Stimulated activated CD8-positive, alpha-beta memory T cell treated with anti-CD3 and anti-CD28 coated beads, Interleukin-15, amount 100 ng/mL, for 4 hours (primary cell): ENCODE measurements at places on chromosomes 1 and 21.

GRCh38 chr1:233523047-233523446, 90.9 kb upstream of the KCNK1 start:
- DNase-seq = no peak

- DNase-seq = no peak
These were observed 26.0 kb downstream of the ATF6 start for GRCh38 chr1:161791904-161792655.

DNA sequence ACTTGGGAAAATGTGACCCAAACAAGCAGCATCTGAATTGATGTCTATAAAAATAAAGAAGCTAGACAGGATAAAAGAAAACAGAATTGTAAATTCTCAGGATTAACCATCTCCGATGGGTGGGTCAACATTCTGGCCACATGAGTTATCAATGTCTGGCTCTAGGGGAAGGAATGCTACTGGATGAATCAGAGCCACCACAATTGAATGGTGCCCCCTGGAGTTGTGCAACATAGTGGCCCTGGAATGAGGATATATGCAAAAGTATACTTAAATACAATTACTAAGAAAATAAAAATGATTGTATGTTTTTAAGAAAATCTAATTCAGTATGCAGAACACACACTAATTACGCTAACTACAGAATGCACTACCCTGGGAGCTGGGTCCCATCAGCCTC, 185.6 kb downstream of the TGFBR3 start:
- no peak for DNase-seq

DNA sequence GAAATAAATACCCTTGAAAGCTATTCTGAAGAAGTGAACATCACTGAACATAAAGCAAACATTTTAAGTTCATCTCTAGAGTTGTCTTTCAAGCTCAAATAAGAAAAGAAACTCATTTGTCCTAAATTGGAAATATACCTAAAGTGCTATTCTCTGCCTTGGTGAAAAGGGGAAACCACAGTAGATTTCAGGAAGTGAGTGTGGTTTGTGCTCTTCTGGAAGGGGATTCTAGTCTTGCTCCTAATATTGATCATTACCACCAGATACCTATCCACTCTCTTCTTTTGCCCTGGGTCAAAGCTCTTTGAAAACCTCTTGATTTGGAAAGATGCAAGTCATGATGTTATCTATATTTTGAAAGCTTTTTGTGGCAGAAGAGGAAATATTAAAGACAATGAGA, 798.1 kb downstream of the ADGRL2 start:
- no peak for DNase-seq

GRCh38 chr1:228010921-228011320, 4.1 kb downstream of the WNT3A start:
- no peak for DNase-seq

DNA sequence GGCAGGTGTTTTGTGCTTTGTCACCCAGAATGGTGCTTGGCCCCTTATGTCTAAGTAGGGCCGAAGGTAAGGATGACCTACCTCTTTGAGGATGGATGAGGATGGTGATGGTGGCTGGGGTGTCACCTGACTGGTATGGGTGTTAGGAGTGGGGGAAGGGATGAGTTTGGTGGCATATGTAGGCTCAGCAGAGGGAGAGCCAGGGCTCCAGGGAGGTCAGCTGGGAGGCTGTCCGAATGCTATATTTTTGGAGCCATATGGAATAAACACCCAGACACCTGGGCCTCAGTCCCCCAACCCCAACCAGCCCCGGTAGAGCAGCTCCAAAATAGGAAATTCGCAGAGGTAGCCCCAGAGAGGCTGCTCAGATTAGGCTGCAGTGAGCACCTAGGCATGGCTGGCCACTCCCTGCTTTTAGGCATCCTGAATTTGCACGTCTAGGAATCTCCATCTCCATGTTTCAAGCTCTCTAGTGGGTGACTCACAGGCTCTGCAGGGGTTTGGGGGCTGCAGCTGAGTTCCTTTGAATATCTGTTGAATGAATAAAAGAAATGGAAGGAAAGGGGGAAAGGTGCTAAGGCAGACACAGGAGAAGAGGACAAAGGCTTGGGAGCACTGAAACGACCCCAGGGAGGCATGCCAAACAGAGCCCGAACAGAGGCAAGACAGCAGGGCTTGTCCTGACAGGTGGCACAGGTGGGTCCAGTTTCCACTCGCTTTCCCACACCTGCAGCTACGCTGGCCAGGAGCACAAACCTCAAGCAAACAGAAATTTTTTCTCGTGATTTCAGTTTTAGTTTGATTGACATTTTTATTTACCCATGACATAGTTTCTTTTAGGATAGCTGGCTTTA, 135.3 kb upstream of the EDN2 start:
- DNase-seq = no peak

- no peak for DNase-seq
These were observed 14.4 kb downstream of the SHISA4 start for GRCh38 chr1:201903135-201903534.

DNA sequence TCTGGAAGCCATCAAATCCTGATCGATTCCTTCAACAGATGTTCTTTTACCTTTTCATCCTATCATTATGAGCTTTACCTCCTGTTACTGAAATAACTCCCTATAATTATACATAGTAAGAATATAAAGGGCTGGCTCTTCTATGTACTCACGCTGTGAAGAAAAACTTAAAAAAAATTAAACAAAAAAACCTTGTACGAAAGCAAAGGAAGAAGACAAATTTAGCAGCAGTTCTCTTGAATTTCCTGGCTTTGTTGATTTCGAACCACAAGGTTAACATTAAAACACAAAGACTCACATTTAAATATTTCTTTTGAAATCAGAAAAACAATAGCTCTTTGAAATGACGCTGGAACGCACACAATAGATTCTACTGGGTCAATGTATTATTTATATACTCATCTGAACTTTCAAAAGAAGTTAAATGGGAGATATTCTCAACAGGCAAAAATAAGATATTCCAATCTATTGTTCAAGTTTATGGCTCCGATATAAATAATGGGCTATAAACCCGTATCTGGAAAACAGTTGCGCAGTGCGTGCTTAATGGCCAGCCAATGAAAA, 13.6 kb upstream of the SPEN start:
- DNase-seq = no peak

- no peak for DNase-seq
These were observed 3902.9 kb downstream of the SRGAP2C start for GRCh38 chr1:125087691-125088090.

GRCh38 chr1:39640861-39641260, 1.4 kb upstream of the HEYL start:
- no peak for DNase-seq

- DNase-seq = no peak
These were observed 13.1 kb downstream of the CACNA1S start for GRCh38 chr1:201098992-201099677.
